Activated T-helper 9 cell treated with anti-CD3 and anti-CD28 coated beads, Interleukin-2, amount 50 U/mL, for 16 hours (primary cell): ENCODE measurements at places on chromosomes 11 and 22.
A peak's percentile ranks its signal among the peaks of the same experiment; 100 is the strongest.

GRCh38 chr22:31142285-31142684, 2.0 kb upstream of the PLA2G3 start:
- no peak for DNase-seq

DNA sequence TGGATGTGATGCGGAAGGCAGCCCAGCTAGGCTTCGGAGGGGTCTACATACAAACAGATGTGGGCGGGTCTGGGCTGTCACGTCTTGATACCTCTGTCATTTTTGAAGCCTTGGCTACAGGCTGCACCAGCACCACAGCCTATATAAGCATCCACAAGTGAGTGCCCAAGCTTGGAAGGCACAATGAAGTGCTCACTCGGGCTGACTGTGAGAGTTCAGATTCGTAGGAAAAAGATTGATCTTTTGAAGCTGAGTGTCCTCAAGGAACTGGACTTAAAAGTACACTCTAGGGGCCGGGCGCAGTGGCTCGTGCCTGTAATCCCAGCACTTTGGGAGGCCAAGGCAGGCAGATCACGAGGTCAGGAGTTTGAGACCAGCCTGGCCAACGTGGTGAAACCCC, 3.7 kb downstream of the ACAD8 start:
- DNase-seq = no peak

GRCh38 chr11:130737041-130737830, 179.0 kb downstream of the SNX19 start:
- DNase-seq = no peak

DNA sequence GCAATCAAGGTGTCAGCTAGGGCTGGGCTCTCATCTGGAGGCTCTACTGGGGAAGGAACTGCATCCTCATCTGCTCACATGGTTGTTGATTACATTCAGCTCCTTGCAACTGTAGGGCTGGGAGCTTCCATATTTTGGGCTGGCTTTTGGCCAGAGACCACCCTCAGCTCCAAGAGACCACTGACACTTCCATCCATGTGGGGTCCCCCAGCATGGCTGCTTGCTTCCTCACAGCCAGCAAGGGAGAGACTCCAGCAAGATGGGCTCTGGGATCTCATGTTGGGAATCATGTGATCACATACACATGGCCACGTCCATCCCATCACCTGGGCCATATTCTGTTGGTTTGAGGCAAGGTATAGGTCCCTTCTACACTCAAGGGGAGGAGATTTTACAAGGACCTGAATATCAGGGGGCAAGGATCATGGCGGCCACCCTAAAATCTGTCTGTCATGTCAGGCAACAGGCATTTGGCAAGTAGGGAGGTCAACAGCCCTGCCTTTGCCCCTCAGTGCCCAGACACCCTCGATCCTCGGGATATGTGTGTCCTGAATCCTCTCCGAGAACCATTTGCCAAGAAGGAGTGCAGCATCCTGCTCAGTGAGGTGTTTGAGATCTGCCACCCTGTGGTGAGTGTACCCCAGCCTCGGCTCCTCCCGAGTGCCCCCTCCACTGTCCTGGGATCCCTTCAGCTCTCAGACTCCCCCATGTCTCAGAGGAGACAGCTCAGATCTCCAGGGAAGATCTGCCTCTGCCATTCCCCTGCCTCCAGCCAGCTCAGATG, 48.7 kb downstream of the OTOG start:
- no peak for DNase-seq

DNA sequence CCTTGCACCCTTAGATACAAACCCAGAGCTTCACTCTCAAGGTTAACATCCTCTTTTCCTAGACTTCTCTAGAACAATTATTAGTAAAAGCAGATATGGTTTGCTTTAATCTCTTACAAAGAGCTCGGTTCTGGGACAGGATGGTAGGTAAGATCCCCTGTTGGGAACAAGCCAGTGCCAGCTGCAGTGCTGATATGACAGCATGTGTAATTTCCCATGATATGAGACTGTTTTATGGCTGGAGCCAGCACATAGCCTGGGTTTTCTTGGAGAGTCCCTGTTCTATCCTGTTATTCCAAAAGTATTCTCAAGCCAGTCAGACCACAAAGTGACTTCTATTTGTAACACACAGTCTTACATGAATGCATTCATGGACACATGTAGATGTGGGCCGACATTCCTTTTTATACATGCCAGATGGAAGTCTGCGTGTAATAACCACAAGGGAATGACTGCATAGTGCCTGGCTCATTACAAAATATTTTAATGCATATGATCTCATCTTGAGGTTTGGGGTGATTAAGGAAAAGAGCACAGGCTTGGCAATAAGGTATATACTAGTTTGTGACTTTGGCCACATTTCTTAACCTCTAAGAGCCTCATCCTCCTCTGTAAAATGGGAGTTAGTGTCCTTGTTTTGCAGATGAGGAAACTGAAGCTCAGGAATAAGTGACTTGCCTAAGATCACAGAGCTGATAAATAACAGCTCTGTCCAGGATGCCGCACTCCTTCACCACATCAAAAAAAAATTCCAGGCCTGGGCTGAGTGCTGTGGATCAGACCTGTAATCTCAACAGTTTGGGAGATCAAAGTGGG, 21.8 kb downstream of the CLMP start:
- no peak for DNase-seq

DNA sequence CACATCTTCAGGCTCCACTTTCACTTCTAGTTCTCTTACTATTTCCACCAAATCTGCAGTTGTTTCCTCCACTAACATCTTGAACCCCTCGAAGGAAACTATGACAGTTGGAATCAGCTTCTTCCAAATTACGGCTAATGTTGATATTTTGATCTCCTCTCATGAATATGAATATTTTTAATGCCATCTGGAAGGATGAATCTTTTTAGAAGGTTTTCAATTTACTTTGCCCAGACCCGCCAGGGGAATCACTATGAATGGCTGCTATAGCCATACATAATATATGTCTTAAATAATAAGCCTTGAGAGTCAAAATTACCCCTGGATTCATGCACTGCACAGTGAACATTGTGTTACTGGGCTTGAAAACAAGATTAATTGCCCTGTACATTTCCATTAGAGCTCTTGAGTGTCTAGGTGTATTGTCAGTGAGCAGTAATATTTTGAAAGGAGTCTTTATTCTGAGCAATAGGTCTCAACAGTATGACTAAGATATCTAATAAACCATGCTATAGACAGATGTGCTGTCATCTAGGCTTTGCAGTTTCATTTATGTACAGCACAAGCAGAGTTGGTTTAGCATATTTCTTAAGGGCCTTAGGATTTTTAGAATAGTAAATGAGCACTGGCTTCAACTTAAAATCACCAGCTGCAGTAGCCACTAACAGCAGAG, 48.3 kb upstream of the LRRC55 start:
- DNase-seq = no peak

DNA sequence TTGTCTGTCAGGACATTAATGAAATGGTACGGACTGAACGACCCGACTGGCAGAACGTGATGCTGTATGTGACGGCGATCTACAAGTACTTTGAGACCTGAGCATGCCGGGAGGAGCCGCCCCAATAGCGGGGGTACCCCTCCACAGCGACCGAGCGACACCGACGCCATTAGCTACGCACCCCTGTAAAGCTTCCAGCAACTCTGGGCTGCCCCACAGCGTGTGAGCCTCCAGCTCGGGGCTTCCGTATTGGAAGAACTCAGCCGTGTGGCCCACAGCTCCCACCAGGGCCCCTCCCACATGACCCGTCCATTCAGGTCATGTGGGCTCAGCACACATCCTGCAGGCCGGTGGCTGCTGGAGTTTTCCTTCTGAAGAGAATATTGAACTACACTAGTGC, 12.9 kb upstream of the ADORA2A start:
- no peak for DNase-seq

- no peak for DNase-seq
Observed at GRCh38 chr22:33796494-33796893, 123.8 kb downstream of the LARGE1 start.

- no peak for DNase-seq
Observed at GRCh38 chr11:100684101-100685065, 2.7 kb upstream of the ARHGAP42 start.

DNA sequence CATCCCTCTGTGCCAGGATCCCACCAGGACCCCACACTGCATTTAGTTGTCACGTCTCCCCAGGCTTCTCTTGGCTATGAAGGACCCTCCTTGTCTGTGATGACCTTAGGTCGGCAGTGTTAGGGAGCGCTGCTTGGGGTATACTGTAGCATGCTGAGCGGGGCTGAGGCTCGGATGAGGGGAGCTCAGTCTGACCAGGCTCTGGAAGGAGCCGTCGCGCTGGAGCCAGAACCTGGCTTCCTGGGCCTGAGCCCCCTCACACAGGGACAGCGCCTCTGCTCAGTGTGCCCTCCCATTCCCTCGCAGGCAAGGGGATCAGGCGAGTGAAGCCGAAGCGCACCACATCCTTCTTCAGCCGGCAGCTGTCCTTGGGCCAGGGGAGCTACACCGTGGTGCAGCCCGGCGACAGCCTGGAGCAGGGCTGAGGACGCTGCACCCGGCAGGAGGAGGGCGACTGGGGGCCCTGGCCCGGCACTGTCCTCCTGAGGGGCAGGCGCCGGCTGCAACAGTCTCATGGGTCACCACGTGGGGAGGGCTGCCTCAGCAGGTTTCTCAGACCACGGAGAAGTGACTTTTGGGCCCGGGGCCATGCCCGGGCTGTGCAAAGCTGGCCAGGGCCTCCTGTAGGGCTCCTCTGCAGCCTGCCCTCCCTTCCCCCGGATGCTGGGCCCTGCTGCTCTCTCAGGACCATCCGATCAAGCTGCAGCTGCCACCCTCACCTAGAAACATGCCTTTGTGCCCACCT, 11.5 kb upstream of the NEAT1 start:
- DNase-seq = no peak

GRCh38 chr11:64226507-64227051, 505 bp downstream of the NUDT22 start:
- peak; percentile 29 for DNase-seq

- no peak for DNase-seq
Observed at GRCh38 chr11:114478768-114479167, 39.5 kb downstream of the REXO2 start.

- peak; percentile 46 for DNase-seq
Observed at GRCh38 chr22:37804881-37805809, 2.6 kb upstream of the GCAT start.

GRCh38 chr11:33027846-33028536, 11.4 kb upstream of the TCP11L1 start:
- no peak for DNase-seq

DNA sequence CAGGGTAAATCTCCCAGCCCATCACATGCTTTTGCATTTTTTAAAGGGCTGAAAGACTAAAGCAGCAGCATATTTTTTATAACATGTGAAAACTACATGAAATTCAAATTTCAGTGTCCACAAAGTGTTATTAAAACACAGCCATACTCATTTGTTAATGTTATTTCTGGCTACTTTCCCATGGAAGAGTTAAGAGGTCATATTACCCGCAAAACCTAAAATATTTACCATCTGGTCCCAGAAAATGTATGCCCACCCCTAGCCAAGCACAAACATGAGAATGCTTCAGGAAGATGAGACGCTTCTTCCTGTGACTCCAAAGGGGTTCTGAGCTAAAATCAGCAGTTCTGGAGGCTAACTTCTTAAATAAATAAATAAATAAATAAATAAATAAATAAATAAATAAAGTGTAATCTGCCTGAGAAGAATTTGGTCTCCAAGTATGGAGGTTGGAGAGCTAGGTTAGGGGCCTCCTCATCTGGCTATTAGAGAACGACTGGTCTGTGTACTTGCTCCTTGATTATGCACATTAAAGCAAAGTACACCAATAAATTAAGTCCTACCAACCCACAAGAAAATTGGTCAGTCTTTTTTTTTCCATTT, 9.7 kb downstream of the IMMP1L start:
- no peak for DNase-seq

GRCh38 chr11:85822814-85823213, 11.9 kb upstream of the SYTL2 start:
- no peak for DNase-seq

DNA sequence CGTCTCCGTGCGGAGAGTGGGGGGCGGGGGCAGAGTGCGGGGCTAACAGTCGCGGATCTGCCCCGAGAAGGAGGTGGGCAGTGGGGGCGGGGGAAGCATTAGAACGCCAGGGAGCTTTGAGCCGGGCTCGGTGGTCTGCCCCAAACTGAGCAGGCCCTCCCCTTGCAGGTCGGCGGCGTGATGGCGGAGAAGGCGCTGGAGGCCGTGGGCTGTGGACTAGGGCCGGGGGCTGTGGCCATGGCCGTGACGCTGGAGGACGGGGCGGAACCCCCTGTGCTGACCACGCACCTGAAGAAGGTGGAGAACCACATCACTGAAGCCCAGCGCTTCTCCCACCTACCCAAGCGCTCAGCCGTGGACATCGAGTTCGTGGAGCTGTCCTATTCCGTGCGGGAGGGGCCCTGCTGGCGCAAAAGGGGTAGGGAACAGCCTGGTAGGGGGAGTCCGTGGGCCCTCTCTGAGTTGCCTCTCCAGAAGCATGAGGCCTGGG, 979 bp downstream of the ABCG4 start:
- DNase-seq = no peak

- DNase-seq = no peak
Observed at GRCh38 chr22:30283342-30283741, 6.0 kb downstream of the CASTOR1 start.

GRCh38 chr11:31045335-31045734, 324.2 kb downstream of the DCDC1 start:
- DNase-seq = no peak

GRCh38 chr11:2781408-2782274, 81.8 kb upstream of the KCNQ1OT1 start:
- DNase-seq = no peak

DNA sequence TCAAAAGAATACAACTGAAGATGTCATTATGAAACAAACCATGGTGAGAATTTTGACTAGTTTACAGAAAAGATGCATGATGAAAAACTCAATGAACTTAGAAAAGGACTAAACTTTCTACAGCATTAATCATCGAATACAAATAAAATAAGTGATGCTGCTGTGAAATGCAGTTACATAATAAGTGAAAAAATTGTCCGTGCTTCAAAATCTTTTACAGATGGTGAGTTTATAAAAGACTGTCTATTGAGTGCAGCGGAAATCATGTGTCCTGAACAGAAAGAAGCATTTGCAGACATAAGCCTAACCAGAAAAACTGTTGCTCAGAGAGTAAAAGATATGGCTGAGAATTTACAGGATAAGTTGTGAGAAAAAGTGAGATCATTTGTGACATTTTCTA, 33.8 kb downstream of the NEAT1 start:
- no peak for DNase-seq

GRCh38 chr22:47580121-47580520, 817.7 kb downstream of the TBC1D22A start:
- DNase-seq = no peak

DNA sequence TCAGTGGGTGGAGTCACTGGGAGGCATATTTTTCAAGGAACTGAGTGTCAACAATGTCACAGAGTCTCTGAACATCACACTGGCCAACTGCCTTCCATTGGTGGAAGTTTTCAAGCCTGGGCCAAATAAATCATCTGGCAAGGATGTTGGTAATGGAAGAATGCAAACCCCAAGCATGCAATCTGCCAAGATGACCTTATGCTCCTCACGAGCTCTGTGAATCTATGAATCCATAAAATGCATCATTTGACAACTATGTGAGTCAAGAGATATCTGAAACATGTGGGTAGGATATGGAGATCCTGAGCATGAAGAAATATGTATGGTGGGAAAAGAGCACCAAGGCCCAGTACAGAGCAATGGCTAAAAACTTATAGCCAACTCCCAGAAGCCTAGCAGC, 122.2 kb downstream of the PLEKHA7 start:
- no peak for DNase-seq
